NCI-H524 (cell line): ENCODE measurements at places on chromosomes 3 and 15.

- DNase-seq: peak; percentile 38
Observed at GRCh38 chr3:18424213-18424728, 868 bp downstream of the SATB1 start.

DNA sequence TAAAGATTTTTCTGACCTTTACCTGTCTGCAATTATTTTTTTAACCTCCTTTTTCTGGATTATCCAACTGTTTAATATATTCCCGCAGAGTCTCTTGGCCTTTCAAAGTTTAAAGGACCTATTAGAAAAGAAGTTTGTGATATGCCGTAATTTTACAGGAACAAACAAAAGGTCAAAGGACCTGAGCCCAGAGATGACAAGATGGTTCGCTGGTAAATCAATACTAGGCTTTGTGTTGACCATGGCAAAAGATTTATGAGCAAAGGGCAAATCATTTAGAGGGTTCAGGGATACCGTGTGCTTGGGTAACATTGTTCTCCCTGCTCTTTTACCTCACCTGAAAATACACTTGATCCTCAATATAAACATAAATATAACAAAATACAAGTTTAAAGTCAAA, 923.5 kb downstream of the ROBO1 start:
- no peak for DNase-seq

DNA sequence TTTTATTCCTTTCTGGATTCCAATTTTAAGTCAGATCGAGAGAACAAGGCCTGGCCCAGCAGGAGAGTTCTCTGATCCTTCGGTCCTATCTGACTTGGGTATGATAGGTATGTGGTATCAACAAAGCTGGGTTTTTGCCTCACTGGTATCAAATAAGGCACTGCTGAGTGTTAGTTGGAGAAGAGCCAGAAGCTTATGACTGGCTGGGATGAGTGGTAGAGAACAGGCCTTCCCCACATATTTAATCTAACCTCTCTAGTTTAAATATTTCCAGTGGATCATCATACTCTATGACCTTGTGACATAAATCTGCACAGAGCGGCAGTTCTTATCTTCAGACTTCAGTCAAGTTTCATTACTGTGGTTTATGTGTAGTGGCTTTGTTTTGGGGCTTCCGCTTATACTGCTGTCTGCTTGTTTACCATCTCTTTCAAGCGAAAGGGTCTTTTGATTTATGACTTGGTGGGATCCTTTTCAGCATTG, 164.5 kb downstream of the PTPRG start:
- DNase-seq: no peak

GRCh38 chr3:170128977-170129431, 52.5 kb downstream of the PHC3 start:
- no peak for DNase-seq

GRCh38 chr3:128438488-128439072, 28.1 kb downstream of the DNAJB8 start:
- DNase-seq: no peak

DNA sequence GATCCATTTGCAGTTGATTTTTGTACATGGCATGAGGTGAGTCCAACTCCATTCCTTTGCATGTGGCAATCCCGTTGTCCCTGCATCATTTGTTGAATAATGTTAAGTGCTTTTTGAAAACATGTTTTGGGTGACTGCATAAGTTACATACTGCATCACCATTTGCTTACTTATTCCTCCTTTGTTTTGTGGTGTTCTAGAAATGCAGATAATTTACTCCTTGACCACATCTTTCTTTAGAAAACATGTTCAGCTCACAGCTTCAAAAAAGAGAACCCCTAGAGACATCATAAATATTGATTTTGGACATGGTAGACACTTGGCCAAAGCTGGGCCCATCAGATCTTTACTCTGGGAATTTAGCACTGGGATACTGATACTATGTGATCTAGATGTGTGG, 135.3 kb upstream of the DAZL start:
- no peak for DNase-seq

DNA sequence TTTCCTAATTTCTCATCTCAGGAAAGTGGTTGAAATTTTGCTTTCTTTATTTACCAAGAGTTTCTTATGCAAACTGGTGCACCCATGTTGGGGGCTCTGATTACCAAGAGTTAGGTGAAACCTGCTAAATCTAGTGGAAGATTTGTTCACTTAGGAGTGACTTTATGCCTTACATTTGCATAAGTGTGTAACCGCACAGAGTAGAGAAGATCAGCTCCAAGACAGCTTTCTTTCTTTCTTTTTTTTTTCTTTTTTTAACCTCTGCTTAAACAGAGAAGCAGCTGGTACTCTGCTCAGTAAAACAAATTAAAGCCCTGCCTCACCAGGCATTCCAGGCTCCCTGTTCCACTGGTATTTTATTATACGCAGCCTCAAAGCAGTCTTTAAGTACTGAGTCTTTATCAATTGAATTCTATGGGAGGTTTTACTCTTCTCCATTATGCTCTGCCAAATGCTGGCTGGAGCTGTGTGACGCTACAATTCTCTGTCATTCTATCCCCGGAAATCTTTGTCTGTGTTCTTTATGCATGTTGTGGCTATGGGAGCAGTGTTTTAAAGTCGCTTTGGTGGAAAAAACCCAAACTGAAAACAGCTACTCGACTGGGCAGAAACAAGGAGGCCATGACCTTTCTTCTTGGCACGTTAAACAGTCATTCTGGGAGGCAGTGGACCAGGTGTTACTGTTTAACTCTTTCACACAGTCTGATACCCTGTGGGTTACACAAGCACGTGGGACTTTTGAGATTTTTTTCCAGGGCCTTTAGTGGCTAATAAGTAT, 55.2 kb upstream of the GBE1 start:
- DNase-seq: no peak

- no peak for DNase-seq
Observed at GRCh38 chr3:39410893-39411292, 4.4 kb downstream of the RPSA start.

DNA sequence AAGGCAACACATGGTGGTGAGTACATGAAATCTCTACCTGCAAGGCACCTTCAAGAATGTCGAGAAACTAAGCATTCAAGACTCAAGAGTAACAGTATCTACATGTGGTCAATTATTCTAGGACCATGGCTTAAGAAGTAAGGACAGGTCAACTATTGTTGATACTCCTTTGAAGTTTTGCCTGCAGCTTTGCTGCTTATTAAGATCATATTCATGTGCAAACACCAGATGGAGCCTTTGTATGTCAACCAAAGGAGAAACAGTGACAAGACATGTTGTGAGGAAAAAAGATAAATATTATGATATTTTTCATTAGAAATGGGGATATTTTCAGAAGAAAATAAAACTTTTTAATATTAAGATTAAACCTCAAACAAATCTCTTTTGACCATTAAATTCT, 52.3 kb upstream of the FGF7 start:
- no peak for DNase-seq

DNA sequence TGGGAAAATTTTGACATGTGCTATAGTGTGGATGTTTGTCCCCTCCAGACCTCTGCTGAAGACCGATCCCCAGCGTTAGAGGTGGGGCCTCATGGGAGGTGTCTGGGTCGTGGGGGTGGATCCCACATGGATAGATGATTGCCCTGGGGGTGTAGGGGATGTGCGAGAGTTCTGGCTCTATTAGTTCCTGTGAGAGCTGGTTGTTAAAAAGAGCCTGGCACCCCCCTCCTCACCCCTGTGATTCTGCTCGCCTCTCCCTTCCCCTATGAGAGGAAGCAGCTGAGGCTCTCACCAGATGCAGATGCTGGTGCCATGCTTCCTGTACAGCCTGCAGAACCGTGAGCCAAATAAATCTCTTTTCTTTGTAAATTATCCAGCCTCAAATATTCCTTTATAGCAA, 67.4 kb downstream of the ATP10A start:
- no peak for DNase-seq
